ENCODE measurements at places on chromosomes 12 and 14.

DNA sequence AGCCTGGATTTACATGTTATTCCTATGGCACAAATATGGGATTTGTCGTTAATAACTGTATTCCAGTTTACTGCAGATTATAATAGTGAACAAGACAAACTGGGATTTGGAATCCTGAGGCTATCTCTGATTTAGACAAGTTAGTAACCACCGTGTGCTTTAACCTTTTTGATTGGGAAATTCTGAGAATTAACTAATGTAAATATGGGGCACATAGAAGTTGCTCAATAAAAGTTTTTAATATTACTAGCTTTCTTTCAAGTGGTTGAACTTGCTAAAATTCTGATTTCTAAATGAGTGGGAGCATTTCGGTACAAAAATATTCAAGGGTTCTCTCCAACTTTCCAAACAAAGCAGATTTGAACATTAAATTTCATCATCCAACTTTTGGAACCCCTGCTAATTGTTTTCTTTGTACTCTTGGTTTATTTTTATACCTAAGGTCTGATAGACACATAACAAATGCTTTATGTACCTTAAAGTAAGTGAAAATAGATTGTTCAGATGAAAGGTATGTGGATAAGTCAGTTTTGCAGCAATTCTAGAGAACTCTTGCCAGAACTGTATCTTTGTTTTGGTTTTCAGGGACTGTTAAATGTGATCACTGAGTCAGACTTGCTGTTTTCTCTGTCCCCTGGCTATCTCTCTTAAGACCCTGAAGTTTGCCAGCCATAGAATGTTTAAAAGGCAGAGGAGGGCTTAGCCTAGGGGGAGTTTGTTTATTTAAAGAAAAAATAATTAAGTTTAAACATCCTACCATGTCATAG, 57.5 kb downstream of the FRS2 start:
- no peak for DNase-seq

GRCh38 chr14:50953502-50953901, 9.2 kb upstream of the PYGL start:
- no peak for DNase-seq

- no peak for DNase-seq
These were observed 123.4 kb downstream of the SLC25A47 start for GRCh38 chr14:100446572-100446971.

GRCh38 chr12:32455607-32456071, 56.3 kb downstream of the FGD4 start:
- DNase-seq, result peak; percentile 58

DNA sequence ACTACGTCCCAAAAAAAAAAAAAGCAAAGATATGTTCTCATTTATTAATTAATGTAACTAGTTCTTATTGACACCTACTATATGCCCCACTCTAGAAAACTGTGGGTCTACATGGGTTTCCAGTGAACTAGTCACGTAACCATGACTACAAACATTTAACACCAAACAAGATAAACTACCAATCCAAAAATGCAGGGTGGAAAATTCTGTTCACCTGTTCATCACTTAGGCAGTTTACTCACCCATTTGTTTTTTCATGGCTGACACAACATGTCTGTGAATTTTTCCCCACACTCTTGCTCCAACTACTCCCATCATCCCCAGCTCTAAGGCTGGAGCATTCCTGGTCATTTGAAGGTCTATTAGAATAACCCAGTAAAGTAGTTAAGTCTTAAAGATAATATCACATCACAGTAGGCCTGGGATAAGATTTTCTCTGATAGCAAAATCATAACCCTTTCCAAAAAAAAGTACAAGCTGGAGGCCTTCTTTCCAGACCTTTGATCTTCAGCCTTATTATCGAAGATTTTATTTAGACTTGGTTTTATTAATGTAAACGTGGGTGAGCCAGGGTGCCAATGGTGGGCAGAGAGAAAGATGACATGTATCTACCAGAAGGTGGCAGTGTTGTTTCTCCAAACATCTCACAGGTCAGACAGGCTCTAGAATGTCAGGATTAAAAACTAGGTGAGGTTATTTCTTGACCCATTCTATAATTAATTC, 61.6 kb upstream of the DAAM1 start:
- peak; percentile 65 for DNase-seq
